ENCODE measurements at places on chromosomes 7 and 10.

GRCh38 chr10:37101261-37101660 lies 24.1 kb upstream of the ANKRD30A start:
- DNase-seq: no peak

GRCh38 chr10:21888959-21889358 lies 114.6 kb downstream of the DNAJC1 start:
- DNase-seq: no peak

DNA sequence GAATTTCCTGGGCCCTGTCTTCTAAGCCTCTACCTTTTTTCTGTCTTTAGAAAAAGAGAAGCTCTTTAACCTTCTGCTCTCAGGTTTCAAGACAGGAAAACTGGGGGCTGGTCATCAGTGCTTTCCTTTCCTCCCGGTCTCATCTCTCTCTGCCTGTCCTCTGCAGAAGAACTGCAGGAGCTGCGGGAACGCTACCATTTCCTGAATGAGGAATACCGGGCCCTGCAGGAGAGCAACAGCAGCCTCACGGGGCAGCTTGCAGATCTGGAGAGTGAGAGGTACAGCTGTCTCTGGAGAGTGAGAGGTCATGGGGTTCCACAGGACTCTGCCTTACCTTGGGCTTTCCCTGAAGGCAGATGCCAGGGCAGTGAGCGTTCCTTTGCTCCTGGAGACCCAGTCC lies 12.7 kb downstream of the CCDC136 start:
- DNase-seq: no peak

GRCh38 chr10:110395350-110396283 lies 90.9 kb upstream of the SMNDC1 start:
- DNase-seq: no peak

GRCh38 chr7:121099572-121099971 lies 111.1 kb downstream of the CPED1 start:
- DNase-seq: no peak

GRCh38 chr7:139675127-139676125 lies 102.4 kb downstream of the HIPK2 start:
- DNase-seq: no peak
